Activated naive CD4-positive, alpha-beta T cell (primary cell): ENCODE measurements at places on chromosomes 2 and 18.

- no peak for DNase-seq
Measured at GRCh38 chr18:50987261-50987660, 19.4 kb downstream of the ELAC1 start.

- DNase-seq, result no peak
Measured at GRCh38 chr2:237270520-237270919, 143.4 kb downstream of the COL6A3 start.

GRCh38 chr2:2850859-2851258, 519.8 kb upstream of the MYT1L start:
- no peak for DNase-seq

- DNase-seq, result no peak
Measured at GRCh38 chr2:237729681-237730475, 68.7 kb upstream of the RBM44 start.

- DNase-seq, result no peak
Measured at GRCh38 chr2:46303822-46304221, 6.6 kb downstream of the EPAS1 start.

DNA sequence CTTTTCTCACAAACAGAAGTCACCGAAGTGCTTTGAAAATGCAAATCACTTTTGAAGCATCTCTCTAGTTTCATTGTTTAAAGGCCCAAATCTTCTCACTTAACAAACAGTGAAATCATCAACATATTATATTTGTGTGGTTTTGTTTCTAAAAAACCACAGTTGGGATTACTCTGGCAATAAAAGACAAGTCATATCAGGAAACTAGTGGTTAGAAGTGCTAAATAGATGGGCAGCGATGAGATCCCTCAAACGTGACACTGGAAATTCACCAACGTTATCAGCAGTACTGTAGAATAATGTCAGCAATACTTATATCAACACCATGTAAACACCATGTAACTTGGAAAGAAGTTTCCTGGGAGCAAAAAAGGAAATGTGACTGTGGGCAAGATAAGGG, 893.5 kb downstream of the SUCLG1 start:
- DNase-seq, result no peak

DNA sequence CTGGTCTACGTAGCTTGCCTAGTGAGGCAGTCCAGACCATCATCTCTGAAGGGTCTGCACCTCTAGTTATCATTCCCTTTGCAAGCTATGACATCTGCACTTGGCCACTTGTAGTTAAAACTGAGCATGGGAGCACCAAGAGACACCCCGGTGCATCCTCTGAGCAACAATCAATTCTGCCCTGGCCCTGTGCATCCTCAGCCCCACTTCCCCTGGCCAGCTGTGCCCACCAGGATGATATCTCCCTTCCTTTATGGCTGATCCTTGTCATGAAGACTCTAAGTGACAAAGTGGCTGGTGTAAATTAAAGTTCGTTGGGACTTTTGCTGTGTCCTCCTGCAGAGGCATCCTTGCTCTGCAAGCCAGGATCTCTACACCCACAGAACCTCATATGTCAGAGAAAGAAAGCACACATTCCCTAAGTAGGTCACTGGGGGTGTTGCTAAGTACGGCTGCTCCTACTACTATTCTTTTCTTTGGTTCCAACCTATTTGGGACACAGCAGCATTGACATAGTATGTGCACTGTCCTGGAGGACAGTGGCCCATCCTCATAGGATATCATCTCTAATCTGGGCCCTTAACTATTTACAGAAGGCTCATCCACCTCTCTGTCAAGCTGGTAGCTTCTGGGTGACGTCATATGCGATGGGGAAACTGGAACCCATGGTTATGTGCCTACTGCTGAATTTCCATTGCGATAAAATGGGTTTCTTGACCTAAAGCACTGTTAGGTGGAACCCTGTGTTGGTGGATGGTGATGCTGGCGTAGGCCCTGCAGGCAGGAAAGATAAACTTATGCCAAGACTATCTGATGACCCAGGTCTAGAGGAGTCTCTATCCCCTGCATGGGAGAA, 384.3 kb upstream of the ID2 start:
- DNase-seq, result no peak

- DNase-seq, result no peak
Measured at GRCh38 chr18:9638886-9639285, 24.5 kb upstream of the PPP4R1 start.

GRCh38 chr18:36828157-36828629, 609 bp downstream of the TPGS2 start:
- no peak for DNase-seq

- DNase-seq, result no peak
Measured at GRCh38 chr2:74536166-74536950, 6.6 kb downstream of the HTRA2 start.

- no peak for DNase-seq
Measured at GRCh38 chr2:236001854-236002253, 166.3 kb downstream of the GBX2 start.

- DNase-seq, result no peak
Measured at GRCh38 chr2:168315331-168316072, 68.1 kb upstream of the STK39 start.

DNA sequence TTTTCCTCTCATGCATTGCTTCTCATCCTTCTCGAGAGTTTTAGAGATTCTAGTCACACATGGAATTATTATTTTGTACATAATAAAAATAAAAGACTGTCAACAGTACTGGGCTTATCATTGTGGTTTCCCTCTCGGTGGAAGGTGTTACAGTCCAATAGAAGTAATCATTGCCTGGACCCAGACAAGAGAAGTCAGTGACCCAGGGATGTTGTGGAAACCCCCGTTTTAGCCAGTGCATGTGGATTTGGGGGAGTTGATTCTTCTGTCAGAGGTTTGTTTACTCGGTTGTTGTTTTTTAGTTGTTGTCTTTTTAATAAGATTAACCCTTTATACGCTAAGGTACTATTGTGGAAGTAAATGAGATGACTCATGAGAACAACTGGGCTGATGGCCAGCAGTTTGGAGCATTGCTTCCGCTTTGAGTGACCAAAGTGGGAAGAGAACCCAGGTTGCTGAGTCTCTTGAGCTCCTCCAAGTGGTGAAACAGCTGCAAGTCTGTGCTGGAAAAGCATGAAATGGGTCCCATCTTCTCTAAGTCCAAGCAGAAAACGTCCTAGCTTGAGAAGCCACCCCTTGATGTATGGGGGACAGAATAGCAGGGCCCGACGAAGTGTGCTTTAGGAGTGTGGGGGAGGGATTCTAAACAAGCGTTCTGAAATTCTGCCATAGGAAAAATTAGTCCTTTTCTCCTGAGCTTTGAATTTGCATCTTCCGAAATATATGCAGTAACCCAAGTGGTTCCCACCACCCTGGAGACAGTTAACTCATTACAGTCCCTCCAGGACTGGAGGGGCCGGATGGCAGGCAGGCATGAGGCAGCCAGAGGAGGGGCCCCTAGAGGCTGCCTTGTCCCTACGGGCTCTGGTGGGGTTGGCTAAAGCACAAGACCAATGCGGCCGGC, 61.8 kb upstream of the GPR45 start:
- DNase-seq, result no peak

GRCh38 chr2:15832030-15832709, 108.2 kb upstream of the MYCN start:
- DNase-seq, result no peak

DNA sequence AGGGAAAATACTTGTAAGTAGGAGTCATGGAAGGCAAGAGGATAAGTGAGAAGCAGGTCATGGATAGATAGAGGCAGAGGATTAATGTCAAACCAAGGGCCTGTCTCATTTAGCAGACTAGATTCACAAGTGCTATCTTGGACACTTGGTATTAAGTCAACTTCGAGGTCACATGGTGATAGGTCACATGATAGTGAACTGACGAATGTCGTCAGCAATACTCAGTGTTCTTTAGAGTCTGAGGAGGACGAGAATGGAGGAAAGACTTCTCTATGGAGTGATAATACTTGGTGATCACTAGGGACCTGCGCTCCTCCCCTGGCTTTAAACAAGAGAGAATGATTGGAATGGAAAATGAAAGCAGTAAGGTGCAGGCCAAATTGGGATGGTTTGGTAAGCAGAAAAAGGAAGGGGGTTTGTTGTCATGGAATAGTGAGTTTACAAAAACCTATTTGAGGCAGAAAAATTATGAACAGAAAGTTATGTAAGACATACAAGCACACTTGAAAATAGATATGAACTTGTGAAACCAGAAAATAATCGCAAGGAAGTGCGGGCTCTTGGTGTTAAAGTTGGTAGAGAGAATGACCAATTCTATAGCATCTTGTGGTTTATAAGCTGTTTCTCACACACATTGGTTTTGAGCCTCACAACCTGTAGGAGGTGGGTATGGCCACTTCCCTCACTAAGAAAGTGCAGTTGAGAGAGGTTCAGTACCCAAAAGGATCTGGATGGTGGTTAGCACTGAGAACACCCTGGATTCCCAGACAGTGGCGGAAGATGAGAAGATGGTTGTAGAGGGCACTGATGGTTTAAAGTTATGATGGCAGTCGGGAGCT, 141.5 kb downstream of the WDSUB1 start:
- DNase-seq, result no peak

GRCh38 chr2:119122663-119123062, 35.9 kb downstream of the C1QL2 start:
- no peak for DNase-seq

DNA sequence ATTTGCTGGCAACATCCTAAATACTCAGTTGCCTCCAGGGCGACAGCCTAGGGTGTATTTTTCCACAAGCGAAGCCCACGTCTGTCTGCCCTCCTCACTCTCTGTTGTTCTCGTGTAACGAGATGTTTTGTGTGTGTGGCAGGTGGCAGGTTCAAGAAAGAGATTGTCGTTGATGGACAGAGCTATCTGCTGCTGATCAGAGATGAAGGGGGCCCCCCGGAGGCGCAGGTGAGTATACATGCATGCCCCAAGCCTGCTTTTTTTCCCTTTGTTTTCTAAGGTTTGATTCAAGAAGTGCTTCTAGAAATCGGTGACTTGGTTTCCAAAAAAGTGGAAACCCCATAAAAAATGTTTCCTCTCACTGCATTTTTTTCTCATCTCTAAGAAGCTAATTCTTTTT, 247.0 kb downstream of the AGAP1 start:
- DNase-seq, result no peak

- no peak for DNase-seq
Measured at GRCh38 chr18:43661570-43661969, 384.3 kb upstream of the SYT4 start.

GRCh38 chr18:74773171-74773624, 175.5 kb downstream of the ZNF407 start:
- DNase-seq, result no peak

- no peak for DNase-seq
Measured at GRCh38 chr2:122077114-122077513, 321.7 kb downstream of the TSN start.

DNA sequence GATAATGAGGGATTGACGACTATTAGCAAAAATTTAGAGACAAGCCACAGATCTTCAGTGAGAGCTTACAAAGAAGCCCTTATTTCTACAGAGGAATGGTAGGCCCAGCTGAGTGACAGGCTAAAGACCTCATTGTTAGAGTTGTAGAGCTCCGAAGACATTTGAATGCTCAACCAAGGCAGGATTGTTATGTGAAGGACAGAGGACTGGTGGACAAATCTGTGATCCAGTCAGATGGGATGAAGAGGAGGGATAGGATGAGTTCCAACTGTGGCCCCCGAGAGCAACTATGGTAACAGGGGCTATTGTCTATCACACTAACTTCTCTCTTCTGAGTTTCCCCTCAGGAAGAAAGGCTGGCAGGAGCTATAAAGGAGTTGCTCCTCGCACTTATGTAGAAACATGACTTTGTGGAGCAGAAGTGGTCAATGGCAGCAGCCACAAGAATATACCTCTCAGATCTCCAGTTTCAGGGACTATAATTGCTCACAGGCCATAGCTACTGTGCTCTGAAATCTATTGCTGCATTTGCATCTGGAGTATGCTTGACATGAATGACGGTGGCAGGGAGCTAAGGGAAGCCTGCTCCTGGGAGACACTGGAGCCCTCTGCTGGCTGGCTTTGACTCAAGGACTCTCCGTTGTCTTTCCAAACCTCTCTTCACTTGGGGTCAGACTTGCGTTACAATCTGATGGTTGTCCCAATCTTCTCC, 50.3 kb upstream of the GREB1L start:
- DNase-seq, result no peak

DNA sequence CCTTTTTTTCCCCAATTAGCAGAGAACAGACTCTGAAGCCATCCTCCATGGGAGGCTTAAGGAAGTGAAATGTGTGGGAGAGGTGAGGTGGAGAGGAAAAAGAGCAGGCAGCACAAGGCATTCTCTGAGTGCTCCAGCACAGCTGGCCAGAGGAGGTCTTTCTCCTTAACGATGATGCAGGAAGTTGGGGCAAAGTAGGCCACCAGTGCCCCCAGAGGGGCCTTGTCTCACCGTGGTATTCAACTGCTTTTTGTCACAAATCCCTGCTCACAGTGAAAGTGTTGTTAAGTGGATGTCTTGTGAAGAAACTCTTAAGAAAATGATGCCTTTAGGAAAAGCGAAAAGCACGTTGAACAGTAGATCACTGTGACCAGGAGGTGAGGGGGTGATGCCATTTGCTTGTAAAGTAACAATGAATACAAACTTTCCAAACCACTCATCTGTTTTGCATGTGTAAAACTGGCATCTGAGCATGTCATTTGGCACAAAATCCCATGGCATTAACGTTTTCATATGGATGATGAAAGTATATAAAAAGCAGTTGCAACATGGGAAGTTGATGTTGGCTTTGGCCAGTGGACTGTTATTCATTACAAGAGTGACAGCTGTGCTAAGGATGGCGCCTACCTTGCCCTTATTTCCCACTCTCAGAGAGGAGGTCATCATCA, 49.2 kb upstream of the CDC42EP3 start:
- DNase-seq, result no peak

DNA sequence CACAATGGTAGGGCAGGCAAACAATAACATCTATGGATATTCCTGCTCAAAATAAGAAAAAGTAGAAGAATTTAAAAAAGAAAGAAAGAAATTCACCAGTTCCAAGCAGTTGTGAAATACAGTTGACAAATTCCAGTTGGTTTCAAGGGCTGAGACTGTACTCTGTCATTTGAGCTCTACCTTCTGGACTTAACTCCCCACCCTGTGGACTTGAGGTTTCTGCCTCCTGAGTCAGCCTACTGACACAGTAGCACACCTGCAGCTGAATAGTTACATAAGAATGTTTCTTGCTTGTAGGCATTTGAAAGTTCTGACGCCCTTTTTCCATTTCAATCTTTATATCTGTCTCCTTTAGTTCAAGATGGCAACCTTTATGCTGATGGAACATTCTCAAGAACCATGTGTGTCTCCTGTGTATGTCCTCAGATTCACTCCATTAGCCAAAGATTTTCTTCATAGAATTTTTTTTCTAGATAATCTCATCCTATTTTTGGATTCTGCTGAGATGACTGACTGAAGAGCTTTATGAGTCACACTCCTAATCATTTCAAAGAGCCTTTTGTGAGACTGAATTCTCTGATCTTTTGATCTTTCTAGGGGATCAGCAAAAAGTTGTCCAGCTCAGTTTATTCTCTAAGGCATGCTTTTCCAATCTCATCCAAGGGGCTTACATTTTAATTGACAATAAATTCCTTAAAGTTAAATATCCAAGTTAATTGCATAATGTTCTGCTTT, 19.1 kb downstream of the NETO1 start:
- no peak for DNase-seq

DNA sequence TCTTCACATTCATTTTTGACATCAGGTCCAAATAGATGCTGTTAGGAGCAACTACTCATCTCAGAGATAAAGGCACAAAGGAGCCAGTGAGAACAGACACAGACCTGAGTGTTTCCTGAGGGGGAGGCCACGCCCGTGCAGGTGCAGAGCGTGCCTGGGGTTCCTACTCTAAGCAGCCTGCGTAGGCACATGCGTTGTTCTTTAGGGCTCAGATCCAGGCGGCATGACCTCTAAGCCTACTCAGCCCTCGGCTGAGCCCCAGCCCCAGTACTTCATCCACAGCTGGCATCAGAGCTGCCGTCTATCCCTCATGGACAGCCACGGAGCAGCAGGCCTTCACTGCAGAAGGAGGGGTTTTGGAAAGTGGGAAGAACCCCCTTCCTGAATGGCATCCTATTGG, 54.9 kb upstream of the PXDN start:
- no peak for DNase-seq
